ENCODE measurements at places on chromosomes 2 and 18. TPM values are rescaled to one million over a fixed set of nuclear protein-coding genes. Genes with fewer than 3 reads are reported as not detected.
A peak's percentile ranks its signal among the peaks of the same experiment; 100 is the strongest.

ANKRD30B gene
- total RNA-seq = not detected

- H3K27me3 ChIP-seq = no peaks in the 10 kb centered on the region
- no peak for DNase-seq
- no peaks in the 10 kb centered on the region for H3K4me1 ChIP-seq
- H3K27ac ChIP-seq = no peak overlapping the region
- no peaks in the 10 kb centered on the region for H3K36me3 ChIP-seq
- H3K4me3 ChIP-seq = no peak overlapping the region
These were observed 49.2 kb downstream of the DNER start for GRCh38 chr2:229665158-229665557.

GRCh38 chr2:228417956-228418355 is 236.5 kb upstream of the SPHKAP start:
- H3K27me3 ChIP-seq = no peaks in the 10 kb centered on the region
- no peak overlapping the region for H3K27ac ChIP-seq
- H3K36me3 ChIP-seq = no peaks in the 10 kb centered on the region
- DNase-seq = no peak

DNA sequence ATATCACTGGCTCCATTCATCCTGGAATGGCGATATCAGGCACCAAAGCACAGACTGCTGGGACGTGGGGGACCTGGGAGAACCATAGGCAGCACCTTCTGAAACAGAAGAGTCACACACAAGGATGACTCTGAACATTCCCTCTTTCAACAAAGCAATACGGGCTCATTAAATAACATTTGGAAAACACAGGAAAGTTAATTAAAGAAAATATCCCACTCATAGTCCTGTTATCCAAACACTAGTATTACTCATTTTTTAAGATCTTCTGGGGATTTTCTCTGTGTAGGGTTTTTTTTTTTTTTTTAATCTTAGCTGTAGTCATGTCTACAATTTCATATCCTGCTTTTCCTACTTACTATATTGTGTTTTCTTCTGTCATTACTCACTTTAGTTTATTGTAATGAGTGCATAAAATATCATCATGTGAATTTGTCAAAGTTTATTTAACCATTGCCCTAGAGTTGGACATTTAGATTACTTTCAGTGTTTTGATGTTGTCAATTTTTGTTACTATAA is 70.0 kb upstream of the SP3 start:
- no peaks in the 10 kb centered on the region for H3K27me3 ChIP-seq
- H3K27ac ChIP-seq = no peak overlapping the region
- no peak overlapping the region for H3K4me3 ChIP-seq
- no peak for DNase-seq
- no peaks in the 10 kb centered on the region for H3K36me3 ChIP-seq
- H3K4me1 ChIP-seq = no peaks in the 10 kb centered on the region

- H3K27ac ChIP-seq = no peak overlapping the region
- no peak for DNase-seq
- H3K4me3 ChIP-seq = no peak overlapping the region
These were observed 73.3 kb downstream of the LONRF2 start for GRCh38 chr2:100248971-100249370.

DNA sequence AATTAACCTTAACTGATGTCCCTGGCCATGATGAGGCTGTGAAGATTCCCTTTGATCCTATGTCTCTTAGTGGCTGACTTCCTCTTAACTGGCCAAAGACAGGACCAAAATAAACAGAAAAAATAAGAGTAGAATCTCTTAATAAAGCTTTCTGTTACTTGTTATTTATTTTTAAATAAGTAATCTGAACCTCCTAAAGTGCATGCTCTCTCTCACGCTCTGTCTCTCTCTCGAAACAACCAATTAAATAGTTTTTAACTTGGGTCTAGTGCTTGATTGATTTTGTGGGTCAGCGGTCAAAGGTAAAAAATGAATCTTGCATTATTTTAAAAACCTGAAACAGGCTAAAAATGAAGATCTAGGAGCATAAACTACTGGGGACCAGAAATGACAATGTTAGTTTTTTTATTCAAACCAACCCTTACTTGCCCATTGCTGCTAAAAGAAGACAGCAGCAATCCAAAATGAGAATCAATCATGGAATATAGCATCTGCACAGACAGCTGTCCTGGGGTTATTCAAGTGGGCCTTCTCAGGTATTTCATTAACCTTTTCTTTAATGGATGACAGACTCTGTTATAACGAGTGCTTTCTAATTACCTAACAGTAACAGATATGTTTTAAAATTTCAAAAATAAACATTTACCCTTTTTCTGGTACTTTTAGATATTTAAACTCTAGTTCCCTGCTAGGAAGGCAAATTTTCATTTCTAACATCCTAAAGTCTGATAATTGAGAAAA is 11.2 kb downstream of the GAREM1 start:
- no peak for DNase-seq
- no peak overlapping the region for H3K27ac ChIP-seq
- no peaks in the 10 kb centered on the region for H3K27me3 ChIP-seq
- H3K4me3 ChIP-seq = no peak overlapping the region
- H3K36me3 ChIP-seq = no peaks in the 10 kb centered on the region

GRCh38 chr2:1032030-1032429 is 81.4 kb downstream of the SNTG2 start:
- no peak overlapping the region for H3K27ac ChIP-seq
- no peak for DNase-seq
- no peaks in the 10 kb centered on the region for H3K4me1 ChIP-seq
- H3K4me3 ChIP-seq = no peak overlapping the region
- no peaks in the 10 kb centered on the region for H3K36me3 ChIP-seq

- DNase-seq = no peak
- H3K27me3 ChIP-seq = no peaks in the 10 kb centered on the region
- H3K4me3 ChIP-seq = no peak overlapping the region
These were observed 22.1 kb upstream of the DOCK10 start for GRCh38 chr2:225064362-225064761.

DNA sequence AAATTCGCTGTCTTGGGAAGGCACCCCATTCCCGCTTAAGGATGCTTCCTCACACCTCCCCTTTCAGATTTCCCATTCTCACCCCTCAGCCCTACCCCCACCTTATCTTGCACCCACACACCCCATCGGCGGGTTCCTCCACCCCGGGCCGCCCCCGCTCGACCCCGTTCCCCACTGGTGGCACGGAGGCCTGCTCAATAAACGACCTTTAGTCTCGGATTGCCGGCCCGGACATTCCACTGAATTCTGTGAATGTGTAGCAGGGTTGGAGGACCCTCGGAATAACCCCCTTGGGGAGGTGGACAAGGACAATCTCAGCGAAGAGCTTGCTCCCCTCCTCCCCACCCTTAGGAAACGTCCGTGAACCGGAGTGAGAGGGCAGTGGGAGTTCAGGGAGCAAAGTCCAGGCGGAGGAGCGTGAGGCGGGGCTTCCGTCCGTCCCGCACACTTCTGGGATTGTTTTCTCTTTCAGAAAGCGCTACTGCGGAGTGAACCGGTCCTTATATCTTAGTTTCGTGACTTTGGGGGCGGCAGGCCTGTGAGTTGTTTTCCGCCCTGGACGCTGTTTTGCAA is 2.8 kb upstream of the LBX2 start:
- H3K36me3 ChIP-seq = peaks cover 4% of the 10 kb centered on the region
- H3K4me1 ChIP-seq = peaks cover 17% of the 10 kb centered on the region
- DNase-seq = no peak
- peaks cover 86% of the 10 kb centered on the region for H3K27me3 ChIP-seq

DNA sequence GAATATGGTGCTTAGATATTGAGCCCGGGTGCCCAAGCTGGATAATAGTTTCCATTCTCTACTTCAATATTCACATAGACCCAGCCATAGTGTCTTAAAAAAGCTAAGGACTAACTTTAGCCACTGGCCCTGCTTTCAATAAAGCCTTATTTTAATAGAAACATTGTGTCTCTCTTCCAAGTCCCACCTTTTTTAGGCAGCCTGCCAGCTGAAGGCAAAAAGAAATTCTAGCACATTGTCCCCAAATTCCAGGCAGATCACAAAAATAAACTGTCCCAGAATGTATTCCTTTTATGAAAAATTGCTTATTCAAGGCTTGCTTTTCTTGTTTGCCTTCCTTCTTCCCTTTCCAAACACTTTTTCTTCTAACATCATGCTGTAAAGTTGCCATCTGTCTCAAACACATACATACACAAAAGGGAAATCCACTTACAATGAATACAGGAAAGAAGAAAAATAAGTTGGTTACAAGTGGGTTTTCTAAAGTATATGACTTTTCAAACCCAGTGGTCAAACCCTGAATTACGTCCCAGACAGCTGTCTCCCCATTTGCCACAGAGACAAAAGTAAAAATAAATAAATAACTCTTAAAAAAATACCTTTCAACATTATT is 778.5 kb downstream of the BCL11A start:
- DNase-seq = no peak
- no peaks in the 10 kb centered on the region for H3K36me3 ChIP-seq
- H3K27me3 ChIP-seq = no peaks in the 10 kb centered on the region

DNA sequence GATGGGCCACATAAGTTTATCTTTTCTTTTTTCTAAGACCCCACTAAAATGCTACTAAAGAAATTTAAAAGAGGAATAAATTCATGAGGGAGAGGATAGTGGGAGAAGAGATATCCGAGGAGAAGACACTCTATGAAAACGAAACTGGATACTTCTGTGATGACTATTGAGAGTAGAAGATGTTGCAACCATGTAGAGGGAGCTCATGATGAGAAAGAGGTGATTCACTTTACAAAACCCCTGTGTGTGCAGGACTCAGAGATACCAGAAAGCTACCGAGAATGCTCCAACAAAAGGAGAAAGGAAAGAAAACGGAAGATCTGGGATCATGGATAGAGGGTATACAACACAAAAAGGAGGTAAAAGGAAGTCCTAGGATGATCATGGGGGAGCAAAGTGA is 34.9 kb downstream of the SLC38A11 start:
- no peaks in the 10 kb centered on the region for H3K36me3 ChIP-seq
- H3K27ac ChIP-seq = no peak overlapping the region
- H3K4me3 ChIP-seq = no peak overlapping the region
- peak; percentile 89 for DNase-seq
- H3K27me3 ChIP-seq = no peaks in the 10 kb centered on the region

SAG gene
- total RNA-seq = not detected

ABCB11 gene
- 0.12 TPM for total RNA-seq

DNA sequence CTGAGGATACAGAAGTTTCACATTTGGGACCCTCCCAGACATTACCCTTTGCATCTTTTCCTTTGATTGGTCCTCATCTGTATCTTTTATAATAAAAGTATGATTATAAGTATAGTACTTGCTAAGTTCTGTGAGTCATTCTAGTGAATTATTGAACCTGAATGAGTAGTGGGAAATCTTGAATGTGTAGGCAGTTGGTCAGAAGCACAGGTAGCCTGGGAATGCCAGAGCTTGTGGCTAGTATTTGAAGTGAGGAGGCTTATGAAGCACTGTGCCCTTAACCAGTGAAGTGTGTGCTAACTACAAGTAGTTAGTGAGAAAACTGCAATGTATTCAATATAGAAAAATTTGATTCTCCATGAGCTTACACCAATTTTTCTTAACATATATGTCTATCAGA is 257.6 kb downstream of the GRB14 start:
- no peaks in the 10 kb centered on the region for H3K27me3 ChIP-seq
- no peaks in the 10 kb centered on the region for H3K4me1 ChIP-seq
- H3K27ac ChIP-seq = no peak overlapping the region
- no peak for DNase-seq
- H3K4me3 ChIP-seq = no peak overlapping the region

DNA sequence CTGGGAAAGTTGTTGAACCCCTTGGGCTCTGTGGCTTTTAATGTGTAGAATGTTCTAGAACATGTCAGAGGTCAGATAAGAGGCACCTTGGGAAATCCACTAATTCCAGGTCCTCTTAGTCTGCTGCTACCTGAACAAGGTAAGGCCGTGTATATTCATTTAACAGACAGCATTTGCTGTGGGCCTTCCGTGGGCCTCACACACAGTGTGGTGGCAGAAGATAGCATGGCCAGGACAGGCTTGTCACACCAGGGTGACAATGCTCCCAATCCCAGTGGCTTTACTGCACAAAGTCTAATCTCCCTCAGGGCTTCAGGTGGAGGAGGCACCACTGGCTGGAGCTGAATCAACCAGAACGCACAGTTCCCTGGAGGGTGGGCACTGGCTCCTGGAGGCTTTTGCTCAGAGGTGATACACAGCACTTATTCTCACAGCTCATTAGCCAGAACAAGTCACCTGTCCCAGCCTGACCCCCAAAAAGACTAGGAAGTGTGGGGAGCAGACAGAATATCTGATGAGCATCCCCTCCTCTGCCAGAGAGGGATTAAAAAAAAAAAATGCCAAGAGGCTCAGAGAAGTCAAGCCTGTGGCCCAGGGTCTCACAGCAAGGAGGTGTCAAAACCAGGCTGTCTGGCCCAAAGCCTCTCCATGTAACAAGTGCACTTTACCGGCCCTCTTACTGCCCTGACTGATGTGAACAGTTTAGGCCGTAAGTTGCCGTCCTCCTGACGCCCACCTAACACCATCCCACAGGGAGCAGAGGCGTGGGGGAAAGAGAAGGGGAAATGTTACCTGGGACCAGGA is 216.9 kb upstream of the RAB6C start:
- H3K4me3 ChIP-seq = no peak overlapping the region
- no peaks in the 10 kb centered on the region for H3K36me3 ChIP-seq
- no peak for DNase-seq

DNA sequence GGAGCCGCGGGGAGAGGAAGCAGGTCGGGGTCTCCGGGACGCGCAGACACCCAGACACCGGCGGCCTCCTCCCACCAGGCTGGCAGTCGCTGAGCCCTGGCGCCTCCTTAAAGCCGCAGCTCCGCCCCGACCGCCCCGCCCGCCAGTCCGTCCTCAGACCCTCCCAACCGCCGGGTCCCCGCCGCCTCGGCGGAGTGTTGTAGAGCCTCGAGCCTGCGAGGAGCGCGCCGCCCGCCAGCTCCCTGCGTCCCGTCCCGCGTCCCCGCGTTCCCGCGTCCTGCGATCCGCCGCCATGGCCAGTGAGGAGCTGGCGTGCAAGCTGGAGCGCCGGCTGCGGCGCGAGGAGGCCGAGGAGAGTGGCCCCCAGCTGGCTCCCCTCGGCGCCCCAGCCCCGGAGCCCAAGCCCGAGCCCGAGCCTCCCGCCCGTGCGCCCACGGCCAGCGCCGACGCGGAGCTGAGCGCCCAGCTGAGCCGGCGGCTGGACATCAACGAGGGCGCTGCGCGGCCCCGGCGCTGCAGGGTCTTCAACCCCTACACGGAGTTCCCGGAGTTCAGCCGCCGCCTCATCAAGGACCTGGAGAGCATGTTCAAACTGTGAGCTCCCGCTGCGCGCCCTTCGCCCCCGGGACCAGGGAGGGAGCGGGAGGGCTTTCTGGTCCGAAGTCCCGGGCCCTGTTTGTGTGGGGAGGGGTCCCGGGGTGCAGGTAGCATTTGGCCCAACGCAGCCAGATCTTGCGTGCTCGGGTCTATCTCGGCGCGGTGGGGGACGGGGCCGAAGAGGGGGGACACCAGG is at the start of gene EFHD1:
Gene EFHD1, plus strand, starts transcription at position 192 of the 793 bp plus-strand sequence. Its CDS starts 101 bp downstream, at position 293.
- no peak within 1 kb of the TSS for H3K27ac ChIP-seq
- H3K27me3 ChIP-seq = peaks cover 32% of the 10 kb centered on the region
- peak within 1 kb of the TSS; percentile 38 for H3K4me3 ChIP-seq
- DNase-seq = peak; percentile 64
- H3K4me1 ChIP-seq = no peaks in the 10 kb centered on the region

Measured in cardiac muscle cell (in vitro differentiated cells and primary cell).